ENCODE measurements at places on chromosomes 12 and 14.

GRCh38 chr12:76020731-76021672 lies 10.6 kb downstream of the PHLDA1 start:
- no peak for DNase-seq

DNA sequence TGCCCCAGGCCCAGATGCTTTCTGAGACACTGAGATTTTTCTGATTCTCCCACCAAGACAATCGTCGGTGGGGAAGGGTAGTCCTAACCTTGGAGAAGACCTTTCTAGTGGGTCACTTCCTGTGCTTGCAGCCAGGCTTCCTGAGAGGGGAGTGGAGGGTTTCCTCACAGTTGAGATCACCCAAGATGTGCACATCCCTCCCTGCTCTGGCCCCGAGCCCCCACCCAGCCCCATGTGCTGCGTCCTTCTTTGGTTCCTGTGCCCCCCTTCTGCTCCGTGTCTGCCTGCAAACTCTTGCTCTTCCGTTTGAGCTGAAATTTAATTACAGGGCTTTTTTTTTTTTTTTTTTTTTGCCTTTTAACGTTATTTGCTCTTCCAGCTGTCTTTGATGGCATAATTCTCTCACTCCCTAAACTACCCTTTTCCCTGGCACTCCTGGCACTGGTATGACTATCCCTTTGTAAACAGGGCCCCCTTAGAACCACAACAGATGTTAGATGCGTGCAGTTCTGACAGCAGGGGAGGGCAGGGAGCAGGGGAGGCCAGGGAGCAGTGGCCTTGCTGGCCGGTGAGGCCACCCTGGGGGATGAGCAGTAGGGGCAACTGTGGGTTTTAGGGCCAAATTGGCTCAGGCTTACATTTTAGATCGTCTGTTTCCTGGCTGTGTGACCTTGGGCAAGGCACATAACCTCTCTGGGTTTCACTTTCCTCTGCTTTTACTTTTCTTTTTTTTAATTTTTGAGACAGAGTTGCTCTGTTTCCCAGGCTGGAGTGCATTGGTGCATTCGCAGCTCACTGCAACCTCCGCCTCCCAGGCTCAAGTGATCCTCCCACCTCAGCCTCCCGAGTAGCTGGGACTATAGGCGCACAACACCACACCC lies 144.5 kb downstream of the PHETA1 start:
- DNase-seq, result no peak

GRCh38 chr14:68788996-68789820 lies 3.7 kb downstream of the ZFP36L1 start:
- DNase-seq, result peak; percentile 60

DNA sequence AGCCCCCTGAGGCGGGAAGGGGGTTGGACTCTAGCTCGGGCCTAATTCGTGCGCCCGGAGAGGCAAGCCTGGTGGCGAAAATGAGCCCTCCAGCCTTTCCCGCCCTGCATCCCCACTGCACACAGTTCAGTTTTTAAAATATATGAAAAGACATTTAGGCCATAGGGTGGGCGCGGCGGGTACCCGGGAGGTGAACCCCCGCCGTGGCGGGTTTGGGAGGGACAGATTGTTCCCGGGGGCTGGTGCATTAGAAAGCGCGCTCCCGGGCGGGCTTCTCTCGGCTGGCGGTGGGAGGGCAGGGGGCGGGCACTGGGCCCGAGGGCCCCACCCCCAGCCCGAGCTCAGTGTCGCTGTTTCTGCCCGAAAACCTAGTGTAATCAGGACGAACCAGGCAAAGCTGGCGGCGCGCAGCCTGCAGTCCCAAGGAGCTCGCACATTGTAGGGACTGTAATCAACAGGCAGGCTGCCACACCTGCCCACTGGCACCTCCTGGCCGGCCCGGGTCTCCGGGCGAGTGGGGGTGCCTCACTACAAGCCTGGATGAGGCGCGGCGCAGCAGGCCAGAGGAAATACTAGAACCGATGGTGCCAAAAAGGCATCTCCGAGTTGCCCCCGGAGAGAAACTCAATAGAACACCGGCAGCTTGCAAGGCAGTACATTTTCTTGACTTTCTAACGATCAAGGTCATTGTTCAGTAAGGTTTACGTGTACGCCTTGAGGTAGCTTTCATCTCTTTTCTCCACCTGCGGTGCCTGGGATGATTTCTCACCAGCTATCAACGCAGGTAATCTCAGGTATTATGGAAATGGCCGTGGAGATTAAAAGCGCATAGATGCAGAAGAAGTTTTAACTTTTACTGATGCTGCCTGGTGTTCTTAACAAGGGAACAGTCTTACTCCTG lies 764 bp upstream of the SPTB start:
- DNase-seq, result peak; percentile 26

DNA sequence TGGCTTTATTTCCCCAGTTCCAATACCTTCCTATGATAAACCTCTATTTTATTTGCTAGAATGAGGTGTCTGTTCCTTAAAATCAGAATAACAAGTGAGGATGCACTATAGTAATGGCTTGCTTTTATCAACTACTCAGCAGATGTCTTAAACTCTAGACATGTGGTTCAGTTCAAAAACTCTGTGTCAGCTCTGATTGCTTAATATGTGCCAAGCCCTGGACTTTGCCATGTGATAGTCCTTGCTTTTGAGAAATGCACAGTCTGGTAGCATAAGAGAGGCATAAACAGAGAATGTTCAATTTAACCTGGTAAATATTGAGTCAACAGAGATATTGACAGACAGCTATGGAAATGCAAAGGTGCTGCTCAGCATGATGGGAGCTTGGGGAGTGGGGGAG lies 254.8 kb downstream of the PDZRN4 start:
- no peak for DNase-seq

DNA sequence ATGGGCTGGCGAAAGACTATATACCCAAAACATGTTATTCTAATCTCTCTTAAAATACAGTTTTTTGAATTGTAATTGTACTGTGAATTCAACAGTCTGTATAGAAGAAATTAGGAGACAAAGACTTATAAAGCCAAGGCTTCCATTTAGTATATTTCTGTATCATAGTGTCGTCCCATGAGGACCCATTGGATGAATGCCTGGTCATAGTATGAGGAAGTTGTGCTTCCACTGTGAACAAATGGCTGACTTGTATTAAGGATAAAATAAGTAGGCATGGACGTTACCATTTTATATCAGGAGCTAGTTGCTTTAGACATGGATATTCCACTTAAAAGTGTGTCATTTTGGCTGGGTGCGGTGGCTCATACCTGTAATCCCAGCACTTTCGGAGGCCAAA lies 55.9 kb upstream of the NAV3 start:
- DNase-seq, result no peak

- DNase-seq, result no peak
These were observed 62.6 kb upstream of the RESF1 start for GRCh38 chr12:31896514-31897039.

GRCh38 chr12:91777268-91777992 lies 368.2 kb downstream of the BTG1 start:
- DNase-seq, result no peak

DNA sequence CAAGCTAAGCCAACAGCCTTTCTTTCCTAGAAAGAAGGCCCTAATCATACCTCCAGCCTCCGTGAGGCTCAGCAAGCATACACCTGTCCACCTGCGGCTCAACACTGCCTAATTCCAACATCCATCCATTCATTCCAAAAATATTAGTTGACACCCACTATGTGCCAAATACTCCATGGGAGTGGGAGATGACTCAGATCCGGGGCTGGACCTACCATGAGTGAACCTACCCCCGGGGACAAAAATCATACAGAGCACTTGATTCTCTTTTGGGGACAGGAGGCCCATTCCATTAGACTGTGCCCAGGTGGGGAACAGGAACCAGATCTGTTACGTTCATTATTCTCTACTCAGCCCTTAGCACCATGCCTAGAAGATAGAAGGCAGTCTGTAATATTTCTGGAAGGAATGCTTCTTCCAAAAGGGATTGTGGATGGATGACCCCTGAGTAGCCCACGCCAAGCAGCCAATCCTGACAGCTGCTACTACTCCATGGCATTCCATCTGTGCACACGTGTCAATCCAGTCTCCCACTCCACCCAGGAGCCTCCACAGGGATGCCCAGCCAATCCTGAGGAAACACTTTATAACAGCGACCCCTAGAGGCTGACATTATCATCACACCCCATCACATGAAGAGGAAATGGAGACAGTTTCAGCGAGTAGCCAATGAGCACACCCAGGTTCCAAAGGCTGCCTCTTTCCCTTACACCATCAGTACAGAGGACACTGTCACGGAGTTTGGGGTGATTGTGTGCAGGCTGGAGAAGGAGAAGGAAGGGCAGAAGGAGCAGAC lies 170.7 kb downstream of the ESRRB start:
- no peak for DNase-seq

GRCh38 chr14:75042035-75042434 lies 9.2 kb downstream of the MLH3 start:
- DNase-seq, result no peak

DNA sequence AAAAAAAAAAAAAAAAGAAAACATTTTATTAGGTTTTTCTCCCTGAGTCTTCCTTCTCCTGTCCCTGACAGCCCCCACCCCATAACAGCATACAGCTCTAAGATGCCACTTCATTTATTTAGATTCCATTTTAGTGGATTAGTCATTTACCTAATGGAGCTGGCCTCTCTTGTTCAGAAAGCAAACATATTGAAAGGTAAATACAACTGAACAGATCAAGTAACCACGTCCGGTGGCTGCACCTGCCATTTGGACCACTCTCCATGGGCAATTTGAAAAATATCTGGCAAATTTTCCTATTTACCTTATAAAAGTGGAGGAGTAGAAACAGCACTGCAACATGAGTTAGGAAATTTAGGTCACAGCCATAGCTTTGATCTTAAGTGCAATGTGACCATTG lies 254.6 kb downstream of the C12orf42 start:
- DNase-seq, result no peak

GRCh38 chr14:61662437-61663311 lies 32.6 kb upstream of the HIF1A start:
- DNase-seq, result no peak

DNA sequence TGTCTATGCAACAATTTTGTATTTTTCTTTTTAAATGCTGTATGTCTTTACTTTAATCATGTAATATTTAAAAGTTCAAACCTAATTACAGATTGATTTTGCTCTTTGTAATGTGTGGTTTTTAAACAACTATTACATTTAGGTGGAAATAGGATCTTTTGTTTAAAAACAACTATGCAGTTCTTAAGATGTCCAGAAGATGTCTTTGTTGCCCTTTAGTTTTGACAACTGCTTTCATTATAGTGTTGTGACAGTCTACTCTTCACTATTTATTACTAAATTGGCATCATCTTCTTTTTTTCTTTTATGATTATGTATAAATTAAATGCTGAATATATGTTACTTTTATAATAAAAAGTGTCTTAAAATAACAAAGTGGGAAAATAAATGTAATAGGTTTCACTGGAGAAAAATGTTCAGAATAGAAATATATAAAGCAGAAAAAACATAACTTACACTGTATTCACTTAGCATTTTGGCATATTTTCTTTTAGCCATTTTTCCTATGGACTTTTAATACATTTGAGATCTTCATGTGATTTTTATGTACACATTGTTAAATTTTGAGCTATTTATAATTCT lies 27.1 kb upstream of the PCNX4 start:
- DNase-seq, result no peak

GRCh38 chr12:130497321-130497720 lies 159.6 kb downstream of the PIWIL1 start:
- DNase-seq, result no peak

DNA sequence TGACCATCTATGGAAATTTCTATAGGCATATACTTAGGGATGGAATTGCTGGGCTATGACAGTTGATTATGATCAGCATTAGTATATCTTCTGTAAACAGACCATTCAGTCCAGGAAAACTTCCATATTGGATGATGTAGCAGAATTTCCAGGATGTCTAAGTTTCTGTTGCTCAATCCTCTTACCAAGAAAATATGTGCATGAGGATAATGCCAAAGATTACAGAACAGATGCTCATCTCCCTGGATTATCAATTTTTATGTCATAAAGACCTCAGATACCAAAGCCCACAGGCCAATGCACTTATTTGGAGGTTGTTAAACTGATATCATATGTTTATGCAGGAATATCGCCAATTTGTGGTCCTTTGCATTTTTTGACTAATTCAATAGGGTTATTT lies 354.4 kb upstream of the FLRT2 start:
- DNase-seq, result no peak

DNA sequence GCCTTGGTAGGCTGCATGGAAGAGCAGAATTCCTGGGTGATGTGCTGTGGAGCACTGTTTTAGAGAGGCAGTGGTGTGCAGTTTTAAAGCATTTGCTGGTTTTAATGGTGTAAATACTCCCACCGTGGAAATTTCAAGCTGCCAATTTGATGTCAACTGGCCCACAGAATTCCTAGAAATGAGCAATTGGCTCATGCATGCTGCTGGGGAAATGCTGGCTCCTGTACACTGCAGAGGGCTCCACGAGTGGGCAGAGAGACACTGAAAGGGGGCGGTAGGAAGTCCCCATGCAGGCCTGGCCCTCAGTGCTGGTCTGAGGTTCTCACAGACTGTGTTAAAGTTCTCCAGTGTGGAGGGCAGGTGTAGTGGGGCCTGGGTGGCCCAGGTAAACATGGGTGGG lies 99.4 kb upstream of the NTF3 start:
- DNase-seq, result no peak

GRCh38 chr14:76201162-76201561 lies 49.4 kb downstream of the GPATCH2L start:
- no peak for DNase-seq

GRCh38 chr12:72560003-72560769 lies 288.0 kb downstream of the TRHDE start:
- DNase-seq, result no peak

DNA sequence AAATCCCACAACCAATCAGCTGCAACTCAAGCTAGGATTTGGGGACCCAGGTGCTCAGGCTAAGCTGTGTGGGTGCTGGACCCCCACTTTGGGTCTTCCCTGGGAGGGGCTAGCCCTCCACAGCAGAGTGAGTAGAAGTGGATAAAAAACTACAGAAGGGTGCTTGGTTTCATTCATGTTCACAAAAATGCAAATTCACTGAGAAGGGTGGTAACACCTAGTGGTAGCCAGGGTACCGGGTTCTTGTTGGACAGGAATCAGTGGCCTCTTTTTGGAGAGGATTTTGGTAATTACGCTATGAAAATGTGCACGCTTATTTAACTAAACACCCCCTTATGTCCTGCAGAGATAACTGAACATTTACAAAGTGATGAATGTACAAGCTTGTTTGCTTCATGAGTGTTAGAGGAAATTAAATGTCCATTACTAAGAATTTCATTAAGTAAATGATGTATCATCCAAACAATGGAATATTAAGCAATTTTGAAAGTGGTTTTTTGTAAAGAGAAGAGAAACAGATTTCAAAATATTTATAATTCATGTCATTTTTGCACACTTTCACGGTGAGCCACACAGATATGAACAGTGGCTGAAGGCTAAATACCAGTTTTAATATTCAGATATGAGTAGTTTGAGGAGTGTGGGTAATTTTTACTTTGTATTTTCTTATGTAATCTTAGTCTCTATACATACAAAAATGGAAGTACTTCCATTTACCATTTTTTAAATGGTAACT lies 78.3 kb downstream of the DDX51 start:
- DNase-seq, result no peak

- DNase-seq, result no peak
These were observed 518.7 kb downstream of the TMEM121 start for GRCh38 chr14:106044949-106045596.

GRCh38 chr14:23335623-23336022 lies 14.4 kb downstream of the PABPN1 start:
- no peak for DNase-seq

- no peak for DNase-seq
These were observed 175.0 kb upstream of the TMEM132C start for GRCh38 chr12:128091951-128092382.
